ENCODE measurements at places on chromosomes 4 and X.

- no peak for DNase-seq
These were observed 117.0 kb upstream of the SLC4A4 start for GRCh38 chr4:71221510-71222466.

DNA sequence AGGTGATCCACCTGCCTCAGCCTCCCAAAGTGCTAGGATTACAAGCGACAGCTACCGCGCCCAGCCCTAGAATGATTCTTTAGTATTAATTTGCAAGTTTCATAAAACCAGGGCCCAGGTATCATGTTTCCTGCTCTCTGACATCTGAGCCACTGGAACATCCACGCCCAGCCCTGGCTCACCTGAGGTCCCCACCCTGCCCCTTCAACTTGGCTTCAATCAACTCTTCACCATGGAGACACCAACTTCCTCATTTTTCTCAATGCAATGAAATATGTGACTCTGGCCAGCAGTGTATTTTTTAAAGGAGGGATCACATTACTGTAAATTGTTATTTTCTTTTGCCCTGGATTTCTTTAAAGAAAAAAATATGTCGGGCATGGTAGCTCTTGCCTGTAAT is 3.9 kb downstream of the PRSS12 start:
- DNase-seq, result no peak

DNA sequence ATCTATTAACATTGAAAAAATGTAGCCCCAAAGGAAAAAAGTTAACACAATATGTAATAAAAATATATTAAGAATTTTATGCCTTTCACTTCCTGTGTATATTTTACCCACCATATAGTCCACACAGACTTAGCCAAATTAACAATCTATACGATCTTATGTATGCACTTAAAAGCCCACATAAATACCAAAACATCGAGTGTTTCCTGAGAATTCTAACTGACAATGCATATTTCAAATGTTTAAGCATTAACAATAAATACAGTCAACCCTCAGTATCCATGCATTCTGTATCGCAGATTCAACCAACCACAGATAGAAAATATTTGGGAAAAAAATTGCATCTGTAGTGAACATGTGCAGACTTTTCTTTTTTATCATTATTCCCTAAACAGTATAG is 226.8 kb downstream of the COL25A1 start:
- no peak for DNase-seq

DNA sequence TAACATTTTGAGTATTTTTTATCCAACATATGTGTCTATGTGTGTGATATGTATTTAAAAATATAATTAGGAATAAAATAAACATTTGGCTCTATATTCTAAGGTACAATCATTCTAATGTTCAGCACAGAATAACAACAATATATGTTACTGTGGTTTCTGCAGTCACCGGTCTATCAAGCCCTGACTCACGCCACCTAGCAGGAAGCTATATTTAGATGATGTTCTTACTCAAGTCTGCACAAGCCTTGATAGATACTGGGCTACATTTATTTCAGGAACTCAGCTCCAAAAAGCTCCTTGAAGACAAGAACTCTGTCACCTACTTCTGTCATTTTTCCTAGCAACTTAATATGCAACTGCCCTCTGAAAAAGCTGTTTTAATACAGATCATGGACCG is 152.0 kb upstream of the FTHL17 start:
- no peak for DNase-seq

DNA sequence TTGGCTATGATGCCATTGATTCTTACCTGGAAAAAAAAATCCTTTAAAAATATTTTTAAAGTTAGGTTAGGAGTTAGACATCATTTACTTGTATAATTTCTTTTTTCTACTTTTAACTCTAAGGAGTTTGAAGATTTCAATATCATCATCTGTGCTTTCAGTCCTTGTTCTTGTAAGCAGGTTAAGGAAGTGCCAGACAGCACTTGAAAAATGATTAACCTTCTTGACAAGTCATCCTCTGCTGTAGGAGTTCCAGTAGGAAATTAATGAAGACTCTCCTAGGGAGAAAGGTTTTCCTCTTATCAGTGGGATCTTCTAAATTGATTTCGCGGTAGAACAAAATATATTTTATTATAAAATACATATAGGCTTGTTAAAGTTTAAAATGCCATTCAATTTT is 29.1 kb upstream of the ANAPC4 start:
- no peak for DNase-seq

- no peak for DNase-seq
These were observed 19.9 kb upstream of the AR start for GRCh38 chrX:67523932-67524331.

- no peak for DNase-seq
These were observed 258.1 kb upstream of the AGTR2 start for GRCh38 chrX:115912372-115912897.

DNA sequence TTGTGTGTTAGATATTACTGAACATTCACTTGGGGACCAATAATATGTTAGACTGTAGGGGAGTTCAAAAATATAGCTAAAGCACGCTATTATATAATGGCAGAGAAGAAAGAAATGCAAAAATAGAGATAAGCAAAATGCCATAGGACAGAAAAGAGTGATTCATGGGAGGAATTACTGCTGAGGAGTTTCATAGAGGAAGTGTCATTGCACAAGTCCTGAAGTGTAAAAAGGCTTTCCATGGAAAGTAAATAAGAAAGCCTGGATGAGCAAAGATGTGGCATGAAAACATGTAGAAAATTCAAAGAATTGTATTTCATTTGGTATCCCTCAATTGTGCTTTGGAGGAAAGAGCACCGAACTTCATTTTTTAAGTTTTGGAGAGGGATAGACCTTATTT is 14.5 kb downstream of the HMGB2 start:
- no peak for DNase-seq

- no peak for DNase-seq
These were observed 204.1 kb upstream of the NEIL3 start for GRCh38 chr4:177105536-177105935.

DNA sequence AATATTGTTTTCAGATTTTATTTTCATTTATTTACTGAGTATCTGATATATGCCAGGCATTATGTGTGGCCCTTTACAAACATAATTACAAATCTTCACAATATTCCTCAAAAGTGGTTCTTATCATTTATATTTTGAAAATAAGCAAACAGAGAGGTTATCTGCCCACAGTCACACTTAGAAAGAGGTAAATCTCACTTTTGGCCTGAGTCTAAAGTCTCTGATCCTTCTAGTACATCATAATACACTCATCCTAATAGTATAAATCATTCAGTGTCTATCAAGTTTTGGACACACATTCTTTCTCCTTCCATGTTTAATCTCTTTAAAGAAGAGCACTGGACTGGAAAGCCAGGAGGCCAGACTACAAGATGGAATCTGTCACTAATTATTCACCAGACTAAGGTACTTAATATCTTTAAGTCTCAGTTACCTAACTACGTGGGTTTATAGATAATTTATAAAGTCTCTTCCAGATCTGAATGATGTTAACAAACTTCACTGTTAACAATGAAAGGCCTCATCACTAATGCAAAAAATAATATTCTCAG is 281.3 kb downstream of the PPP3CA start:
- DNase-seq, result no peak

DNA sequence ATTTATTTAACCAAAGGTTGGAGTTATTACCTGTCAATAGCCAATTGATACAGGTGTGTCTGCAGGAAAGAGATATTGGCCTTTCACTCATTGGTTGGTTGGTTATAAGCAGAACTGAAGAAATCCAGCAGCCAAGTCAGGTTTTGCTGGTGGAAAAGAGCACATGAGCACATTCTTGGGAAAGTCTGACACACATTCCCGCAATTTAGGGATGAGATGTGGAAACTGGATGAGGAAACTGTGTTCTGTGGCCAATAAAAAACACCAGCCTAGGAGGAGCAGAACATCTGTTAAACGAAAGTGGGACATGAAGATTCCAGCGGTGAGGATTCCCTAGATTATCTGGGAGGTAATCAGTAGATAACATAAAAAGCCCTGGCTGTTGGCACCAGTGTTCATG is 567.4 kb upstream of the CPEB2 start:
- DNase-seq, result no peak

DNA sequence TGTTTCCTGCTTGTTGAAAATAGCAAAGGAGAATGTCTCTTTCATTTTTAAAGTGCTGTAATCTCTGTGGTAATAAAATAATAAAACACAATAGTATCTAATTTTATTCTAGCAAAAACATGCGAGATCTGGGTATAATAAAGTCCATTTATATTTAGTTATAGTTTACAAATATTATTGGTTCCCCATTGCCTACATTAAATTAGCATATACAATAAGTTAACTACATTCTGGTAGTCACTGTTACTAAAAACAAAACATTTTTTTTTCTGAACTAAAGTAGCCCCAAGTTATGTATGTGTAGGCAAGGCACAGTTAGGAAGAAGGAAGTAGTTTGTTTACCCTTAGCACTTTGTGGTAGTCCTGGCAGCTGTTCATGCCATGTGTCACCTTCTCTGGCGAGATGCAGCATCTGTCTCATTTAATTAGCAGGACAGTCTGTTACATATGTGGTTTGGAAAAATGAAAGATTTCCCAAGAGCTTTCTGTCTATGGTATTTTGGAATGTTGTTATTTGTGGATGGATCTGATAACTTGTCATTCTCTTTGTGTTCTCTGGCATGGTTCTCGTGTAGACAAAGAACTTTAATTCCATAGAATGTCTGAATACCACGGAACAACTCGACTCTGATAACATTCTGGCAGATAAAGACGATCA is 231.3 kb upstream of the PITX2 start:
- DNase-seq, result no peak

GRCh38 chr4:148442832-148443511 is 758 bp upstream of the NR3C2 start:
- no peak for DNase-seq

DNA sequence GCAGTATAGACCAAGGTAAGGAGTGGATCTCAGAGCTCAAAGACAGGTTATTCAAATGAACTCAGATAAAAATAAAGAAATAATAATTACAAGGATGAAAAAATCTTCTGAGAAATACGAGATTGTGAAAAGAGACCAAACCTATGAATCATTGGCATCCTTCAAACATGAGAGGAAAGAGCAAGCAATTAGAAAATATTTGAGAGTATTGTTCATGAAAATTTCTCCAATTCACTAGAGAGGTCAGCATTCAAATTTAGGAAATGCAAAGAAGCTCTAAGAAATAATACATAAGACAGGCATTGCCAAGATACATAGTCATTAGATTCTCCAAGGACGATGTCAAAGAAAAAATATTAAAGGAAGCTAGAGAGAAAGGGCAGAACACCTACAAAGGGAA is 93.5 kb upstream of the GALNTL6 start:
- DNase-seq, result no peak

DNA sequence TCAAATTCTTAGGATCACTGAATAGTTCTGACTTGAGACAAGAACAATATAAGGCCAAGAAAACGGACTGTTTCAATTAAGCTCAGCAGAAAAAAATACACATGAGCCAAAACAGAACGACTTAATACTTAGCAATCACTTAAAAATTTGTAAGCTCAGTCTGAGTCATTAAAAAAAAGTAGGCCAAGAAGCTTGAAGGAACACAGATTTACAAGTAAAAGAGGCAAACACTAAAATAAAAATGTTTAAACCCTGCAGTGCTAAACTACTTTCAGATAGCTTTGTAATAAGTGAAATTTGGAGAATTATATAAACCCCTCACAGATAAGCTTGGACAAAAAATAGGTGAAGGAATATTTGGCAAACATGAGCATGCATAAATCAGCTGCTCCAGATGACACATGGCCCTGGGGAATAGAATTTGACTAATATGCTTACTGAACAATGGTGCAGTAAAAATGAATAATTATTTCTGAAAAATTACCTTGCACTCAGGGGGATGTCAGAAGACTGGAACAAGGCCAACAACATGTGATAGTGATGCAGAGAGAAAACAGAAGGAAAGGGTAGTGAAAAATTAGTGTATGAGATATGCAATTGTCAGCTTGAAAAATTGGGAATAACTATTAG is 49.6 kb downstream of the LNX1 start:
- DNase-seq, result no peak
